ENCODE measurements at places on chromosomes 5 and 9. TPM values are rescaled to one million over a fixed set of nuclear protein-coding genes. Genes with fewer than 3 reads are reported as not detected.

Gene ECM2
- total RNA-seq = not detected

Gene PCDHA1
- 0.07 TPM for total RNA-seq

Gene WASHC1
- total RNA-seq = 23.8 TPM

Gene LMX1B
- total RNA-seq = 17.0 TPM

Gene PCDHA8
- total RNA-seq = not detected

Gene DMGDH
- 1.8 TPM for total RNA-seq

DNA sequence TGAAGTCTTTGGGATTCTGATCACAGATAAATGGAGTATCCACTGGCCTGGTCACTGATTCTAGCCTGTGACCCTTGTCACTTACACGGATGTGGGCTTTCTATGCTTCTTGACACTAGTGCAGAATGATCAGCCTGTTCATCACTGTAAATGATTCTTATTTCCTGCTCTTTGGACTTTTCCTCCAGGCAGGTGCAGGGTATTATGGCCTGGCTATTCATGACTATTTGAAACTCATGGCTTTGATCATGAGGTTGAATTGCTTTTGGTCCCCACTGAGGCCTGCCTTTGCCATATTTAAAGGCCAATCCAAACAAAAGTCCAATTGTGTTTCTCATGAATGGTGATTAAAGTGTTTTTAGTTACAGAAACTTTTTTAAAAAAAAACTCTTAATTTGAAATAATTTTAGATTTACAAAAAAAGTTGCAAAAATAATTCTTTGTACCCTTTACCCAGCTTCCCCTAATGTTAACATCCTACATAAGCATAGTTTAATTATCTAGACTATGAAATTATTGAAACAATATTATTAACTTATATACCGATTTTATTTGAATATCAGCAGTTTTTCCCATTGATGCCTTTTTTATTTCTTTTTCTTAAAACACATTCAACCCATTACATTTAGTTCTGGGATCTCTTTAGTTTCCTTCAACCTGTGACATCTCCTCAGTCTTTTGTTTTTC, 68.1 kb downstream of the GALNT10 start:
- H3K27ac ChIP-seq = no peak overlapping the region
- peaks cover 11% of the 10 kb centered on the region for H3K4me1 ChIP-seq
- no peaks in the 10 kb centered on the region for H3K36me3 ChIP-seq
- DNase-seq = no peak
- H3K4me3 ChIP-seq = no peak overlapping the region
- H3K27me3 ChIP-seq = no peaks in the 10 kb centered on the region

DNA sequence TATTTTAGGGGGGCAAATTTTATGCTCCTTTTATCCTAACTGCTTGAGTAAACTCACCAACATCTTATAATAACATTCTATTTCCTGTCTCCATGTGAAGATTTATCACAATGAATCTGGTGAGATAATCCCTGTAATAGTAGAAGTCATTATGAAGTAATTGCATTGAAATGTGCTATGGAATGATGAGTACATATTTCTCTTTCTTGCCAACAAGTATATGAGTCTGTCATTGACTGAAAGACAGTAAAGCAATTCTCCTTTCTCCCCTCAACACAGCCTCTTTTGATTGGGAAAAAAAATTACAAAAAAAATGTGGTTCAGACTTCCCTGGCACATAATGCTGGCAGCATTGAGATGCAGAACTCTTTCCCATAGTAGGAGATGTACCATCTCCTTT, 459.2 kb upstream of the RGMB start:
- H3K27ac ChIP-seq = no peak overlapping the region
- H3K4me1 ChIP-seq = no peaks in the 10 kb centered on the region
- H3K4me3 ChIP-seq = no peak overlapping the region
- H3K36me3 ChIP-seq = no peaks in the 10 kb centered on the region
- no peaks in the 10 kb centered on the region for H3K27me3 ChIP-seq

DNA sequence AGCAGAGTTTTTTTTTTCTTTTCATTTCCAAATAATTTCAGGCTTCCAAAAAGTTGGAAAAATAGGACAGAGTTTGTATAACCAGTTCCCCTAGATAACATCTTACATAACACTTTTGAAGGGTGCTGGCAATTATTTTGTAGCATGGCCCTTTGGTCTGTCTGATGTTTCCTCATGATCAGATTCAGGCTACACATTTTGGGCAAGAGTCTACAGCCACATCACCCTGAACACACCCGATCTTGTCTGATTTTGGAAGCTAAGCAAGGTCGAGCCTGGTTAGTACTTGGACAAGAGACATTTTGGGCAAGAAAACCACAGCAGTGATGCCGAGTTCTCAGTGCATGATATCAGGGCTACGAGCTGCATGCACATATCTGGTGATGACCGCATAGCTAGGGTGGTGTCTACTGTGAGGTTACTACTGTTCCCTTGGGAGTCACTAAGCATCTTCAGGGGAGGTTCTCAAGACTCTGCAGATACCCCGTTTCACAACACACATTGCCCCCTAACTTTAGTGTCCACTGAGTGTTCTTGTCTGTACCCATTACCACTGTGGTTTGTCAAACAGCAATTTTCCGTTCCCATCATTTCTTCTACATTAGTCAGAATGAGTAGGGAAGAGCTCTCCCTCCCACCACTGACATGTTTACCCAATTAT, 86.2 kb downstream of the TTC39B start:
- no peaks in the 10 kb centered on the region for H3K36me3 ChIP-seq
- no peak overlapping the region for H3K4me3 ChIP-seq
- no peak for DNase-seq
- no peak overlapping the region for H3K27ac ChIP-seq
- no peaks in the 10 kb centered on the region for H3K27me3 ChIP-seq

- no peaks in the 10 kb centered on the region for H3K4me1 ChIP-seq
- no peaks in the 10 kb centered on the region for H3K27me3 ChIP-seq
- H3K4me3 ChIP-seq = no peak overlapping the region
- no peak overlapping the region for H3K27ac ChIP-seq
Observed at GRCh38 chr5:9775339-9775738, 145.2 kb upstream of the TAS2R1 start.

GRCh38 chr9:79691496-79691895, 119.7 kb downstream of the TLE4 start:
- no peak overlapping the region for H3K4me3 ChIP-seq
- no peaks in the 10 kb centered on the region for H3K36me3 ChIP-seq
- no peaks in the 10 kb centered on the region for H3K27me3 ChIP-seq
- DNase-seq = no peak
- H3K27ac ChIP-seq = no peak overlapping the region

DNA sequence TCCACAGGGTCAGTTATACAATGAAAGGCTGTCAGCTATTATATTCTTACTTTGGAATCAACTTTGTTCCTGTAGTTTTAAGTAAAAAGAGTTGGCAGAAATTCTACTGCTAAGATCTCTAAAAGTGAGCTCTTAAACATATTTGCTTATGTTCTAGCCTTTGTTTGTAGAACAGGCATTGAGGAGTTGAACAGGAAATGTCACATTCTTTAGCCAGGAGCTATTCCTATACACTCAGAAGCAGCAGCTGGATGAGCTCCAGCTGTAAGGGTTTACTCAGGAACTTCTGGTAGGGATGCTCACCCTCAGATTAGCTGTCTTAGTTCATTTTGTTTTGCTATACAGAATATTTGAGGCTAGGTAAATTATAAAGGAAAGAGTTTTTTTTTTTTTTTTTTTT, 22.4 kb upstream of the SPINK14 start:
- peaks cover 53% of the 10 kb centered on the region for H3K4me1 ChIP-seq
- peak; percentile 77 for DNase-seq
- H3K27me3 ChIP-seq = no peaks in the 10 kb centered on the region

DNA sequence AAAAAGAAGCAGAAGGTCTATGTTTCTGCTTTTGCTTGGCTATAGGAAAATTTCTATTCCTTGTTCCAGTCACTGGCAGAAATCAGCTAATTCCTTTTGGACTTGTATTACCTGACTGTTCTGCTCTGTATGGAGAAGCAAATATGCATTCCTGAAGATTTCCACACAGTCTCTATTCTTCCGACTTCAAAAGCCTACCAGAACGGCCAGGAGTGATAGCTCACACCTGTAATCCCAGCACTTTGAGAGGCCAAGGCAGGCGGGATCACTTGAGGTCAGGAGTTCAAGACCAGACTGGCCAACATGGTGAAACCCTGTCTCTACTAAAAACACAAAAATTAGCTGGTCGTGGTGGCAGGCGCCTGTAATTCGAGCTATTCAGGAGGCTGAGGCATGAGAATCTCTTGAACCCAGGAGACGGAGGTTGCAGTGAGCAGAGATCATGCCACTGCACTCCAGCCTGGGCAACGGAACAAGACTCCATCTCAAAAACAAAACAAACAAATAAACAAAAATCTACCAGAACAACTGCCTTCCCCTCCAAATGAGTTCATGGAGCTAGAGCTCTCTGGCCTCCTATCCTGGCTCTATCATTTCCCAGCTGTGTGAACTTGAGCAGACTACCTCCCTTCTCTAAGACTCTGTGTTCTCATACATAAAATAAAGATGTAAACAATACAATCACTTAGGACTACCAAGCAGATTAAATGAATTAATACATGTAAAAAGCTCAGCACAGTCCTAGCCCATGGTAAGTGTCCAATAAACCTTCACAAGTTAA, 17.0 kb downstream of the MYO10 start:
- peaks cover 1% of the 10 kb centered on the region for H3K36me3 ChIP-seq
- peak; percentile 70 for DNase-seq
- peak overlapping the region; percentile 56 for H3K27ac ChIP-seq
- no peaks in the 10 kb centered on the region for H3K27me3 ChIP-seq

- H3K36me3 ChIP-seq = no peaks in the 10 kb centered on the region
- no peak overlapping the region for H3K4me3 ChIP-seq
- H3K27ac ChIP-seq = no peak overlapping the region
- DNase-seq = no peak
- H3K4me1 ChIP-seq = no peaks in the 10 kb centered on the region
Observed at GRCh38 chr5:169374111-169374510, 73.2 kb upstream of the SLIT3 start.

DNA sequence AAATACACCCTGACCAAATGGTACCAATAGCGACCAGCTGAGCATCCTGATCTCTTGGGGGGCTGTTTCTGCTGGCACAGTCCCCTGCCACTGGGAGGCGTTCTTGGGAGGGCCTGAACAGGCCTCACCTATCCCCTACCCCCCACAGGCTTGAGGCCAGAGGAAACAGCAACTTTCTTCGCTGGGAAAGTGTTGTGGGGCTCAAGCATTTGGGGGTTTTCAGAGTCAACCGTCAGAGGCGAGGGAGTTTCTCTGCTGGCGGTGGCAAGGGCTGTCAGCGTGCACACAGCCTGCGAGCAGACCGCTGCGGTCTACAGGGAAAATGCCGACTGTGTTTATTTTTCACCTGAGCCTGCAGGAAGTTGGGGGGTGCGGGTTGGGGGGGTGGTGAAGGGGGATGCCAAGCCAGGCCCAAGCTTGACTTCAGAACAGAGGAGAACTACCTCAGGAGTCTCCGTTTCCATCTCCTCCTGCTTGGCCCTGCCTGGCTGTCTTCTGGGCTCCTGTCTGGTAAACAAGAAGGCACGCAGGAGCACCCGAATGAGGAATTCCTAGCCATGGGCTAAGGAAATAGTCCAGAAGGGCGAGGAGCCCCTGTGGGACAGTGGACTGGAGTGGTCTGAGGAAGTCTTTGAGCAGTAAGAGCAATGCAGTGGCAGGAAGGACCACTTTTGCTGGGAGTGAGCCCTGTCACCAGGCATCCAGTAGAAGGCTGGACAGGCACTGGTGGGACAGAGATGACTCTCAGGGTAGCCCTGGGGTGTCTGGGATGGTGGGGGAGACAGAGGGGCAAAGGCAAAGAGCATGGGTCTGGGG, 18.1 kb downstream of the TCF7 start:
- DNase-seq = no peak
- peaks cover 2% of the 10 kb centered on the region for H3K36me3 ChIP-seq
- no peaks in the 10 kb centered on the region for H3K27me3 ChIP-seq
- H3K27ac ChIP-seq = no peak overlapping the region

DNA sequence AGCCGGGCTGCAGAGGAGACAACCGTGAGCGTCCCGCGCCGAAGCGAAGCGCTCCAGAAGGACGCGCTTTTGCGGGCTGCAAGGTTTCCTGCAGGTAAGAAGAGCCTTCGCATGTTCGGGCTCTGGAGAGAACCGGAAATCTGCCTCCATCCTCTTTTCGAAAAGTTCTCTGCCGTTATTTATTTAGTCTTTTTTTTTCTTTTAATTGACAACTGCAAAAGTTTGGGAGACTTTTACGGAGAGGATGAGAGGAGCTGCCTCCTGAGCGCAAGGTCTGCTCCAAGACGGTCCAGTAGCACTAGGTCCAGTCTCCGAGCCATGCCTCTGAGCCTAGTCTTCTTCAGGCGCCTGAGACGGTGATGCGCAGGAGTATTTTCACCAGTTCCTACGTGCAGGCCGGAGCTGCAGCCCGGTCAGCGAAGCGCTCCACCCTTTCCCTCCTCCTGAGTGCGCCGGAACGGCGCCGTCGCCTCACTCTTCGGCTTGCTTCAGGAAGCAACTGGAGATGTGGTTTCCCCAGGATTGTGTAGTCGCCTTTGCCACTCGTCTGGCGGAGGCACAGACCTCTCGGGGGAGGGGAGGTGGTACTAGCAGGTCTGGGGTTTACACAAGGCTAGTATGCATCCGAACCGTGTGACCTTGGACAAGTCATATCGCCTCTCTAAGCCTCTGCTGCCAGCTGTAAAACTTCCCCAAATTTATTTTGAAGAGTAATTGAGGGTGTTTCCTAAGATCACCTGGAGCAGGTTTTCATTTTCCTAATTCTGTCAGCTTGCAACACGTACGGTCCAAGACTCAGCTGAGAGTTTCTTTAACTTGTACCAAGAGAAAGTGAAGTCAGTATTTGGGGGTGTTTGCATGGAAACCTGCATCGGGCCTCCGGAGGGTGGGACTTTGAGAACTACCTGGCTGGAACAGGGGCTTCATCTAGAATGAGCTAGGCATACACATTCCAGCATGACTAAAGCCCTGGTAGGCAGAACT, 4.5 kb downstream of the POU4F3 start:
- no peaks in the 10 kb centered on the region for H3K36me3 ChIP-seq
- no peak overlapping the region for H3K27ac ChIP-seq
- H3K4me3 ChIP-seq = no peak overlapping the region
- H3K4me1 ChIP-seq = no peaks in the 10 kb centered on the region
- peaks cover 1% of the 10 kb centered on the region for H3K27me3 ChIP-seq

- no peaks in the 10 kb centered on the region for H3K4me1 ChIP-seq
- no peaks in the 10 kb centered on the region for H3K27me3 ChIP-seq
- no peak overlapping the region for H3K27ac ChIP-seq
- DNase-seq = no peak
- no peak overlapping the region for H3K4me3 ChIP-seq
Observed at GRCh38 chr9:71895117-71895516, 15.9 kb downstream of the ABHD17B start.

DNA sequence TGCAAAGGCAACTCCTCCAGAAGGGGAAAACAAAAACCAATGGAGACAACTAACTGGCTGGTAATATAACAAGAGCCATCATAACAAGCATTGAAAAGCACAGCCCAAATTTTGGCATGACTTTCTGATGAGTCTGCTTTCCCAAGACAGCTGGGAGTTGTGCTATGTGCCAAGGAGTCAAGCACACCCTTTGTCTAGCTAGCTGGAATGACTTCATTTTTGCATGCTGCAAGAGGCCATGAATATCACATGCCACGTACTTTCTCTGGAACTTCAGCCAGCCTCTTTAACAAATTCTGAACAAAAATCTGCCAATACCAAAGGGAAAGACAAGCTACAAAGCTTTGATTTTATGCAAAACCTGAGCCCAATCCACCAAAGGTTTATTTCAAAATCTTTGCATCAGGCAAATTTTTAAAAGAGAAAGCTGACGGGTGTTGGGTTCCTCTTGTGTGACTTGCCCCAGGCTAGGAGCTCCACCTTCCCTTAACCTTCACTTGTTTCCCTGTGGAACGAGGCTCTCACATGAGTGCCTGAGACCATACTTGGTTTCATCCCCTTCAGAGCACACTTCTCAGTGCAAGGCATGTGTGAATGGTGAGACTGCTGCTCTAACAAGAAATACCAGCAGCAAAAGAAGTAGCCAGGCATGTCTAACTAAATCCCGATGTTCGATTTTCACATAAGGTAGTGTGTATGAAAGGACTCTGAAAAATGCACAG, 47.3 kb downstream of the S1PR3 start:
- no peaks in the 10 kb centered on the region for H3K4me1 ChIP-seq
- no peak for DNase-seq
- no peaks in the 10 kb centered on the region for H3K36me3 ChIP-seq
- H3K4me3 ChIP-seq = no peak overlapping the region

Measured in Caco-2 (cell line).